Umbilical cord (tissue), 2 donors: ENCODE measurements at places on chromosomes 11 and 22.
A peak's percentile ranks its signal among the peaks of the same experiment; 100 is the strongest.

DNA sequence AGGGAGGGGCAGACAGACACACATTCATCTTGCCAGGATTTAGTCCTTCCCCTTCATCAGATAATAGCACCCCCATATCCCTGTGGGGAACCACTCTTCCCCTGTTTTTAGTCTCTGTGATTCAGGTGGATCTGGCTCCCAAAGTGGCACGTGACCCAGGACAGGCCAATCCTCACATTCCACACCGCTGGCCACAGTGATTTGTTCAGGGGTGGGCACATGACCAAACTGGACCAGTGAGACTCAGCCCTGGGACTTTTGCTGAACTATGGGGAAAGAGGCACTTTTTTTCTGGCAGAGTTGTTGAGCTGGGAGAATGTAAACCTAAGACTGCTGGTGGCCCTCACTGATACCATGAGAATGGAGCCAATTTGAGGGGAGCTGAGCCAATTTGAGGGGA, 19.1 kb upstream of the KCNJ11 start:
- DNase-seq = no peak

DNA sequence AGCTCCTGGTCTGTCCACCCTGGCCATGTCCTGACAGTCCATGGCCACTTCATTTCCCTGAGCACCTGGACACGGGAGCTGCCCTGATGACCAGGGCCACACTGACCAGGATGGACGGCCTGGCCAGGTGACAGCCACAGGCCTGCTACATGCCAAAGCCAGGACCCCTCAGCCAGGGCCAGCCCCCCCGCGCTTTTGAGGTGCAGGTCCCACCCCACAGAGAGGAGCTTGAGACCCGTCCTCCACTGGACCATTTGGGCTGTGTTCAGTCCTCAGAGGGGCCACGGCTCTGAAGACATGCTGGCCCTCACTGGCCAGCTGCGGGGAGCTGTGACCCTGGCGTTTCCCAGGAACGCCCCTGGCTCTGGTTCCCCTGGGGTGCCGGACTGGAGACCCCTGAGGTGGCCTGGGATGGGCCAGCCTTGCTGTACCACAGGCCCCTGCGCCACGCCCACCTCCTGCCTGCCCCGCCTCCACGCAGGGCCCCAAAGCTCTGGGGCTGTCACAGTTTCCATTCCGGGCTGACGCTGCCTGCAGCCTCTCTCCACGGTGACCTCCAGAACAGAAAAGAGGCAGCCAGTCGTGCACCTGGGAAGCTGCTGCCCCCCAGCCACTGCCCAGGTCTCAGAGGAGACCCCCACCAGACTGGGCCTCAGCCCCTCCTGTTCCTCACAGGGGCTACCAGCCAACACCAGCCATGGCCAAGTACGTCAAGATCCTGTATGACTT, 18.2 kb downstream of the EPS8L2 start:
- DNase-seq = no peak

DNA sequence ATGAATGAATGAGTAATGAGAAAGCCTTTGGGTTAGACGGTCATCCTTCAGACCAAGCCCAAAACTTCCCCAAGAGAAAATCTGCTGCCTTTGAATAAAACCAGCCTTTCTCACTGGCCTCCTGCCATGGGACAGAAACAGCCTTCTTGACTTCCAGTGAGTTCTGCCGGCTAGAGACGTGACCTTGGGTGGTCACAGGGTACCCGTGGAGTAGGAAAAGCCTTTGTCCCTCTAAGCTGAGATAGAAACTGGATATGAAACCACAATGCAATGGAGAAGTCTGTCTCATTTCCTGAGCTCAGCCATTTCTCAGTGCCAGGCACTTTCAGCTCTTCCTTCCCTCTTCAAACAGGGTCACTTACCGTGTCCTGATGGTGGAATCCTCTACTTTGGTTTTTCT, 21.2 kb upstream of the YWHAH start:
- DNase-seq = peak; percentile 57

DNA sequence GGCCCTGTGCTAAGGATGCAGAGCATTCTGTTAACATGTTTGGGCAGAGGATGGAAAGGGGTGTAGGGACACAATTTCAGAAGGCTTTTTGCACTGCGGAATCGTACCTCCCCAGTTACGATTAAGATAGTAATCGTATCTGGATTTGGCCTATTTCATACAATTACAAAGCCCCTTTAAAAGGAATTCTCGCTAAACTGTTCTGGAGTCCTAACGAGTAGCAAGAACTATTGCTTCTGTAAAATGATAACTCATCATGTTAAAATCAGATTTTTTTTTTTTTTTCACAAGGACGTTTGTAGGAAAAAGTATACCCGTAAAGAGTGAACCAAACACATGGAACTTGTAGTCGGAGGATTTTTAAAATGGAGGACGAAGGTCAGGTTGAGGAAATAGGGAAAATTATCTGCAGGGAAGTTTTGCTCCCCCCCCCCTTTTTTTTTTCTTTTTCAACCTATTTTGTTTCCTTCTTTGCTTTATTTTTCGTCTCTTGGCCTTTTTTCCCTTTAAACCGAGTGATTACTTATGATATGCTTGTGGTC, 934 bp downstream of the HSD17B12 start:
- DNase-seq = no peak

- peak; percentile 13 for DNase-seq
Measured at GRCh38 chr22:26542831-26543230, 30.6 kb upstream of the TFIP11 start.

- DNase-seq = peak; percentile 84
Measured at GRCh38 chr11:65479184-65480145, 19.4 kb upstream of the MALAT1 start.

DNA sequence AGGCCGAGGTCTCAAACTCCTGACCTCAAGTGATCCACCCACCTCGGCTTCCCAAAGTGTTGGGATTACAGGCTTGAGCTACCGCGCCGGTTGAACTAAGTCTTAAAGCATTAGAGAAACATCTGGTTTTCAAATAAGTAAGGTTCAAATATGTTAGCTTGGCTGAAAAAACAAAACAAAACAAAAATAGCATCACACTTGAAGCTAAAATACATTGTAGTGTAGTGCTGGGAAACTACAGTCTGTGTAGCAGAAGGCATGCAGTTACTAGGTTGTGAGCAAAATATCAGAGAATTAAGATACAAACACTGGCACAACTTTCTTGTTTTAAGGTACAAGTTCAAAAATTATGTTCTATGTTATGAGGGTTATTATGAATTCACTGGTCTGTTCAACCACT, 224.8 kb upstream of the CHORDC1 start:
- DNase-seq = peak; percentile 74

DNA sequence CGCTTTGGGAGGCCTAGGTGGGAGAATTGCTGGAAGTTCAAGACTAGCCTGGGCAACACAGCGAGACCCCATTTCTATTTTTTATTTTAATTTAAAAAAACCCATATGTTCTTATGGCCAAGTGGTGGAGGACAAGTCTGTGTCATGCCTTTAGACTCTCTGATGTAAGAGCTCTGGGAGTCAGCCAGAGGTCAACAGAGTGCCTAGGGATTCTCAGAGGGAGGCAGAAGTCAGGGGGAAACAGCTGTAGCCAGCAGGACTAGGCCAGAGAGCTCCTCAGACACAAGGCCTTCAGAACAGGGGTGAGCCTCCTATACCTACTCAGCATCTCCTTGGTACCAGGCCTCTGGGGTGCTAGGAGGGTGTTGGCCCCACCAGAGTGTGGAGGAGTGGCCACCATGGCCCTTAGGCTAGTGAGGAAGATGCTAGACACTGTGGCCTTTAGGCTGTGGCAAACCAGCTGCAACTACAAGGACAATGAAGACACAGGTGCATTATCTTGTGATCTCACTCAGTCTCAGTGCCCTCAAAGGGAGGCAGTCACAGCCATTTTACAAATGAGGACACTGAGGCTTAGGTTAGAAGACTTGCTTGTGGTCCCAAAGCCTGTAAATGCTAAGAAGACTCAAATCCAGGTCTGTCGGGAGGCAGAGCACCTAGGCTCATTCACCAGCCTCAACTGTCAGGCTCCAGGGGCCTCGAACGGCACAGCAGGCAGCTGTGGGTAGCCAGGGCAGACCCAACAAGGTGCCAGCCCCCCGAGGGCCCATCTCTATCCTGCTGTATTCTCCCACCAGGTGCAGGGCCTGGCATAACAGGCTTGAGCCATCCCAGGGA, 5.0 kb downstream of the ZP1 start:
- DNase-seq = peak; percentile 47

- DNase-seq = peak; percentile 72
Measured at GRCh38 chr11:27171376-27171958, 130.9 kb downstream of the BBOX1 start.

DNA sequence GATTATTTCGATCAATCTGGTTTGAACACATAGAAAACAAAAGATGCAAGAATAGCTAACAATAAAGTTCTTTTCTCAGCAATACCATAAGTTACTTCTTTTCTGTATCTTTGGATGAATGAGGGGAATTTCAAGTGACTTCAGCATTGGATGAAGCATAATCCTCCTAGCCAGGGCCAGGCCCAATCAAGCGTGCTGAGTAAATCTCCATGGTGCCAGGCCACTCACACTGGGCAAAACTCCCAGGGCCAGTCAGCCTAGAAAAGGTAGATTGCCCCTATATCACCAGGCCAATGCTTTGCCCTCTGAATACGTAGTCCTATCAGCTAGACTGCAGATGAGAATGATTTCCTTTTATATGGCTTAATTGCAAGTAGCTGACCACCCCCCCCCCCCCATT, 6.0 kb downstream of the CNTF start:
- DNase-seq = no peak

GRCh38 chr11:23539556-23539955, 679.3 kb upstream of the CCDC179 start:
- no peak for DNase-seq

DNA sequence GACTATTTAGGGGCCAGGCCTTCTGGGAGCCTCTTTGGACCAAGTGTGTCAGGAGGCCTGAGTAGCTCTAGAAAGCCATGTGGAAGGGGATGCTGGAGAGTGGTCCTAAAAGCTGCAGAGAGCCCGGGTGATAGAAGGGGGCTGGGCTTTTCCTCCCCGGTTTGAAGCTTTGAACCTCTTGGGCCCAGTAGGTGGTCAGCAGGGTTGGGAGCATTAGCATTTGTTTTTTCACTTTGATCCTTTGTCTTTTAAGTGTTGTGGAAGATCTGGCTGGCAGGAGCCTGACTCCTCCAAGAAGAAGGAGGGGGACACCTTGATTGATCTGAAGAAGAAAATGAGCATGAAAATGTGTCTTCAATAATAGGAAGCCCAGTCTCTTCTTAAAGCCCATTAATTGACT, 596.6 kb downstream of the INSC start:
- DNase-seq = no peak

DNA sequence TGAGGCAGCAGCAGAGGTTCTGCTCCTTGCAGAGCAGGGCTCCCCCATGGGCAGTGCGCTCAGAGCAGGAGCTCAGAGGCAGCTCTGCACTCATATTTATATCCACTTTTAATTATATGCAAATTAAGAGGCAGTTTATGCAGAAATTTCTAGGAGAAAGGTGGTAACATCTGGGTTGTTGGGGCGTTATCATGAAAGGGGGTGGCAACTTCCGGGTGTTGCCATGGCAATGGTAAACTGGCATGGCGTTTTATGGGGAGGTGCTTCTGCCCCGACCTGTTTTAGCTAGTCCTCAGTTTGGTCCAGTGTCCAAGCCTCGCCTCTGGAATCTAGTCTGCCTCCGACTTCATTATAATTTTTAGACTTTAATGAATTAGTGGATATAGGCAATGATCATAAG, 1191.7 kb downstream of the TBC1D22A start:
- no peak for DNase-seq

DNA sequence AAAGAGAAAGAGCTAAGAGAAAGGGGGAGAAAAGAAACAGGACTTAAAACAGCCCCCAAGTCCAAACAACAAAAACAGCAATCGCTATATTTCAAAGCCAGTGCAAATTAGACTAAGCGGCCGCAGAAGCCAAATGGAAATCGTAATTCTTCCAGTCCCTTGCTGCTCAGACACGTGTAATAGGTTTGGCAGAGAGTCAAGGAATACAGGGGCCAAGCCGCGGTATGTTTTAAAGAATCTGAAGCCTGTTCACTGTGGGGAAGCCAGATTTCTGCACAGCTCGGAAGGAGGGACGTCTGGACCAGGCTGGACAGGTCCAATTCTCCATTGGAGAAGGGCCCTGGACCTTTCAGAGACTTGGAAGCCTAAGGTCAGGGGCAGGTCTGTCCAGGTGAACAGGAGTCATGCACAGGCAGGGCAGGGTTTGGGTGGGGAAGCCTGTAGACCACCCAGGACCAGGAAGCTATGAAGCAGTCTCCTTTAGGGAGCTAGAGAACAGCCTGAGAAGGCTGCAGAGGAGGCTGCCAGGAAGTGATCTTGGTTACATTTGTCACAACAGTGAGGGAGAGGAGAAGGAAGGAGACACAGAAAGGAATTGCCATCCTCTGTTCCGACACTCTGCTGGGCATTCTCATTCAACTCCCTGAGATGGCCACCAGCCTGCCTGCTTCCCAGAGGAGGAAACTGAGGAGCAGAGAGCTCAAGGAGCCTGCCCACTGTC, 265.5 kb upstream of the ISX start:
- DNase-seq = peak; percentile 89

GRCh38 chr11:65388731-65389130, 2.3 kb downstream of the FRMD8 start:
- DNase-seq = no peak

GRCh38 chr11:131917634-131918384, 547.4 kb downstream of the NTM start:
- DNase-seq = no peak

DNA sequence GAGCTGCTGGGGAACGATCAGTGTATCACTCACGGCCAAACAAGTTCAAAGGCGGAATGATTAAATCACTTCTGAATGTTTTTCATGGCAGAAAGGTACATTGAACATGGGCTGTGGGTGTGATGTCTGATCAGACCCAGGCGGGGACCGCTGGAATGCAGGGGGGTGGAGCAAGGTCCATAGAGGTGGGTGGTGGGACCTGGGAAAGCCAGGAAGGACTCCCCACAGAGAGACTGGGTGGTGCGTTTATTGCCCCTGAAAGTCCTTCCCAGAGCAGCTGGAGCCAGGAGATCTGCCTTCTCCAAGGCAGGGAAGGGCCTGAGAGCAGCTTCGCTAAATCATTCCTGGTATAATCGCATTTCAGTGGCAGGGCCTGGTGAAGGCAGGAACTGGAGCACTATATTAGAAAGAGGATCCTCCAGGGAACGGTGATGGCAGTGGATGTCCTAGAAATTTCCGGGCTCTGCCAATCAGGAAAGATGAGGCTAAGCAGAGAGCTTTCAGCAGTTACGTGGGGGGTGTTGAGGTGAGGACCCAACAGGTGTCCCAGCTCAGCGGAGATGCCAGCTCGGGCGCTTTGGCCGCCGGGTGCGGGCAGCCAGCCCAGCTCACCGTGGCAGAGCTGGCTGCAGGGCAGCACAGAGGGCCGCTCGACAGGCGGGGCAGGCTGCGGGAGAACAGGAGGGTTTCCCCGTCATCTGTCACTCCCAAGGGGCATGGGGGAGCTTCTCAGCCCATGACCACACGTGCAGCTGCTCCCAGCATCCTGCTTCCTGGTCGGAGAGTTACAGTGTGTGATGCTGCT, 271.7 kb downstream of the CTTN start:
- no peak for DNase-seq

- DNase-seq = no peak
Measured at GRCh38 chr22:36756031-36756430, 19.9 kb downstream of the IFT27 start.
